ENCODE measurements at places on chromosomes 1 and 21.

GRCh38 chr1:170800812-170801211 is 134.5 kb upstream of the MROH9 start:
- DNase-seq = no peak

- DNase-seq = no peak
Observed at GRCh38 chr1:44012404-44012803, 18.9 kb downstream of the SLC6A9 start.

- no peak for DNase-seq
Observed at GRCh38 chr1:201517631-201518030, 10.7 kb upstream of the CSRP1 start.

DNA sequence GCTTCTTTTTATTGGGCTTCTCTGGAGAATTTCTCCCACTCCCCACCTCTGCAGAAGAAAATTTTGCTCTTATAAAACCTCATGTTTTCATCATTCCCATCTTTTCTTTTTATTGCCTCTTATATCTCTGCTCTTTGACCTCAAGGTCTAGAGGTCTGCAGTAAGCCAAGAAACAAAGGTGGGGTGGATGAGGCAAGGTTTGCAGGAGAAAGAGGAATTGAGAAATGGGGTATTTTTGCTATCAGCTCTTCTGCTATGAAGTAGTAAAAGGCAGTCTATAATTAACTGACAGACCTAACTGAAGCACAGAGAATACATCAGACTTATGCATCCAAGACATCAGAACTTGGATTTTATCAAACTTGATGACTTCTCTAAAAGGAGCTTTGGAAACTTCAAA is 22.9 kb downstream of the SYT11 start:
- no peak for DNase-seq

- DNase-seq = no peak
Observed at GRCh38 chr1:211641942-211642341, 33.5 kb downstream of the NEK2 start.

DNA sequence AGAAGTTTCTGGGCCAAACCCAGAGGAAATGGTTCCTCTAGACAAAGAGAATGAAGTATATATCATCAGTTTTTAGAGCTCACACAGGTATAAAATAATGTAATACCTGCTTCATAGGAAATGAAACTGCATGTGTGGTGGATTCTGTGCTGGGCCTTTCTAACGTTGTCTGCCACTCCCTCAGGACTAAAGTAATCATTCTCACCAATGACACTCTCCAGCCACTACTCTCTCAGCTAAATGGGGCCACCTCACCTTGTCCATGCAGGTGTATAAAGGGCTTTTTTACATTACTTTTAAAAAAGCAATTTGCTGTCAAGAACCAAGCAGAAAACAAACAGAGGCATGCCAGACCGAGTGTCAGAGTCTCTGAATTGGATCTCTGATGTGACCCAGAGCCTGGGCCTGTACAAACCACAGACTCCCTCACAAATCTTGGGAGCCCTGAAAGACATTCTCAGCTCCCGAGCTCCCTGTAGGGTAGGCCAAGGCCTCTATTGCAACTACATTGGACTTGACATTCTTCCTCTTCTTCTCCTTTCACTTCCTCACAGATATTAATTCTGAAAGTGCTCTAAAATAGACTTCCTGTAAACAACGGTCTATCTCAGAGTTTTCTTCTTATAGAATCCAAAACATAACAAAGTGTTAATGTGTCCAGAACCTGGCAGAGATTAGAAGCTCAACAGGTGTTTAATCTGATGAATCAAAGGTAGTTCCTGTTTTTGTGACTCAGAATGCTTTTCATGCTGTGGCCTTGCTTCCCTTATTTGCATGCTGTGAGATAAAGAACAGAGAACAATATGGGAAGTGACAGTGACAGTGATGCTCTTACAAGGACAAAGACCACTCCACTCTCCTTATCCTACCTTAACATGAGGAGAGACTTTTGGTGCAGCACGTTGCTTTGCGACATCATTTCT is 8.6 kb downstream of the AIM2 start:
- DNase-seq = no peak

GRCh38 chr1:206700445-206701036 is 15.8 kb downstream of the MAPKAPK2 start:
- peak; percentile 69 for DNase-seq

DNA sequence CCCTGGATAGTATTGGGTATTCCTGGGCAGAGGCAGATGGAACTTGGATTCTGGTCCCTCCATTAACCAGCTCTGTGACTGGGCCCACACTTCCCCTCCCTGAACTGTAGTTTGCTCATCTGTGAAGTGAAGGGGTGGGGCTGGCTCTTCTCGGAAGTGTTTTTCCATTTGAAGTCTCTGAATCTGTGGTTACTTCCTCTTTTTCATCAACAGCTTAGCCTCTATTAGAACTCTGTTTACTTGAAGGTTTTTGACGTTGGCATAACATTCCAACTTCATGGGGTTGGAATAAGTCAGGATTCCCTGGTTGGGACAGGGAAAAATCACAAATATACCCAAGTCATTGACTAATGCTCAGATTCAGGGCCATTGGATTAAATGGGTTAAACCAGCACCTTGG is 3.6 kb downstream of the KIAA0040 start:
- DNase-seq = no peak
